ENCODE measurements at places on chromosomes 1 and 21. TPM values are rescaled to one million over a fixed set of nuclear protein-coding genes. Genes with fewer than 3 reads are reported as not detected.

The NTRK1 gene
- total RNA-seq = not detected

The KCNE1 gene
- total RNA-seq = not detected

The WNT3A gene
- not detected for total RNA-seq

The OR2T33 gene
- not detected for total RNA-seq

The UQCRHL gene
- 1.4 TPM for total RNA-seq

The SLC2A5 gene
- not detected for total RNA-seq

The SLC25A34 gene
- 0.75 TPM for total RNA-seq

The PTCH2 gene
- total RNA-seq = not detected

The HEYL gene
- total RNA-seq = 0.14 TPM

The UBASH3A gene
- total RNA-seq = not detected

The DIO1 gene
- not detected for total RNA-seq

The ETNK2 gene
- 15.6 TPM for total RNA-seq

The ITGB2 gene
- total RNA-seq = 3.0 TPM

The TCHH gene
- under 0.01 TPM for total RNA-seq

The S100A7 gene
- total RNA-seq = not detected

The TMEM240 gene
- 1.7 TPM for total RNA-seq

The VWA5B1 gene
- not detected for total RNA-seq

The CENPF gene
- 80.5 TPM for total RNA-seq

The KIF14 gene
- 13.9 TPM for total RNA-seq

The SPRR3 gene
- total RNA-seq = not detected

The PHF13 gene
- 5.5 TPM for total RNA-seq

The OR2L8 gene
- not detected for total RNA-seq

The GLIS1 gene
- total RNA-seq = 2.7 TPM

The ADAMTSL4 gene
- total RNA-seq = 0.80 TPM
